ENCODE measurements at places on chromosomes 2 and 18.

DNA sequence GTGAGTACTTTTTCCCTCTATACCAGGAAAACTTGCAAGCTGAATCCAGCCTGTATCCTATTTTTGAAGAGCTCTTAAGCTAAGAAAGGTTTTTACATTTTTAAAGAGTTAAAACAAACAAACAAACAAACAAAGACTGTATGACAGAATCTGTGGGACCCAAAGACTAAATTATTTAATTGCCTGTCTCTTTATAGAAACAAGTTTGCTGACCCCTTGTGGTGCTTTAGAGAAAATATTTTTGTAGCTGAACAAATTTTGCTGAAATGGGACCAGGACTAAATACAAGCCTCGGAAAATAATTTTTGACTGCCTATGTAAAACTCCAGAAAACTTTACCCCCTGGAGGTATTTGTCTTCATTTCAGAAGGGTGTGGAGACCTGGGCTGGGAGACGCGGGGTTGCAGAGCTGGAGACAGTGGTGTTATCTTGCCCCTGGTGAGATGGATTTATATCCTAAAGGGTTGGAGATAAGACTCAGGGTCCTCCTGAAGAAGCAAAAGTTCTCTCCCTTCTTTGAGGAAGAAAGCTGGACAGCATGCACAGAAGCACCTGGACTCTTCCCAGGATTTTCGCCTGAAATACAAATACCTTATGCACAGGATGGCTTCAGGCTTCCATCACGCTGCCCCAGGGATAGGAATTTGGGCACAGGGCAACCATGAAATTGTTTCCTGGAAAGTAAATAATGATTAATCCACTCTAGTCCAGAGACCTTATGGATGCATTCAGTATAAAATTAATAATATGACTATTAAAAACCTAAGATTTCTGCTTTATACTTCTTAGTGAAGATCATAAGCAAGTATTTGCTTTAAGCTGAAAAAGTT is 54.3 kb downstream of the TMX3 start:
- DNase-seq: no peak

DNA sequence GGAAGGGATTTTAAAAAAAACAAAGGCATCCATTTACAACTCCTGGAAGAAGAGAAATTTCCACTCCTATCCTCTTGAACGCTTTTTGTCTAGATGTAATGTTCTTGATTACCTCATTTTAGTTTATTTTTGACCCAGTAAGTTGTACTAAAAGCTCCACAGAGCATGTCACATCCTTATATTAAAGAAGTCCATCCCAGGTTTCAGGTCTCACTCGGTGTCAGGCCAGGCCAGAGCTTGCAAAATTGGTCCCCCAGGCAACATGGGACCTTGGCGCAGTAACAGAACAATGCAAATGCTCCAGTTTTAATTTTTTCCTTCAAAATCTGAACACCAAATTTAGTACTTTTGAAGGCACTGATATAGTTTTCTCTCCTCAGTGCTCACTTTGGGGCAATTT is 218.4 kb upstream of the REV1 start:
- DNase-seq: no peak

DNA sequence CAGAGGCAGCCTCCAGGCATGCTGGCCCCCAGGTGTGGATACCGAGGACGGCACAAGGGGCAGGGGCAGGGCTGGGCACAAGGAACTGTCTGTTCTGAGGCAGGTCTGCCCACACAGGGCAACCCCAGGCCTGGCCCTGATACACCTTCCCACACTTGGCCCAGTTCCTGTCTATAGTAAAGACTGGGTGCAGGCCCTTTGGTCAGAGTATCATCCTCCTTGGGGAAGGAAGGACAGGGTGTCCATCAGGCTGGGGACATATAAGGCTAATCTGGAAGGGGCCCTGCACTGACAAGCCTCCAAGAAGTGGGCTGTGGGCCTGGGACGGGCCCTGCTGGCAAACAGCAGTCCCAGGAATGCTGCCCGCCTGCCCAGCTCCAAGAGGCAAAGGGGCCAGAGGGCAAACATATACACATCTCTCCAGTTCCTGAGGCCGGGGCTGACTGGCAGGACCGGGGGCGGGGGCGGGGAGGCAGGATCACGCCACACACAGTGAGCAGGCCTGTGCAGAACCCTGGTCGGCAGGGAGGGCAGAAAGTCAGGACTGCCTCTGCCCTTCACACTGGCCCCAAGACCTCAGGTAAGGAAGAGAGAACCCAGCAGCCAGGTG is 18.9 kb downstream of the SDC1 start:
- DNase-seq: no peak

DNA sequence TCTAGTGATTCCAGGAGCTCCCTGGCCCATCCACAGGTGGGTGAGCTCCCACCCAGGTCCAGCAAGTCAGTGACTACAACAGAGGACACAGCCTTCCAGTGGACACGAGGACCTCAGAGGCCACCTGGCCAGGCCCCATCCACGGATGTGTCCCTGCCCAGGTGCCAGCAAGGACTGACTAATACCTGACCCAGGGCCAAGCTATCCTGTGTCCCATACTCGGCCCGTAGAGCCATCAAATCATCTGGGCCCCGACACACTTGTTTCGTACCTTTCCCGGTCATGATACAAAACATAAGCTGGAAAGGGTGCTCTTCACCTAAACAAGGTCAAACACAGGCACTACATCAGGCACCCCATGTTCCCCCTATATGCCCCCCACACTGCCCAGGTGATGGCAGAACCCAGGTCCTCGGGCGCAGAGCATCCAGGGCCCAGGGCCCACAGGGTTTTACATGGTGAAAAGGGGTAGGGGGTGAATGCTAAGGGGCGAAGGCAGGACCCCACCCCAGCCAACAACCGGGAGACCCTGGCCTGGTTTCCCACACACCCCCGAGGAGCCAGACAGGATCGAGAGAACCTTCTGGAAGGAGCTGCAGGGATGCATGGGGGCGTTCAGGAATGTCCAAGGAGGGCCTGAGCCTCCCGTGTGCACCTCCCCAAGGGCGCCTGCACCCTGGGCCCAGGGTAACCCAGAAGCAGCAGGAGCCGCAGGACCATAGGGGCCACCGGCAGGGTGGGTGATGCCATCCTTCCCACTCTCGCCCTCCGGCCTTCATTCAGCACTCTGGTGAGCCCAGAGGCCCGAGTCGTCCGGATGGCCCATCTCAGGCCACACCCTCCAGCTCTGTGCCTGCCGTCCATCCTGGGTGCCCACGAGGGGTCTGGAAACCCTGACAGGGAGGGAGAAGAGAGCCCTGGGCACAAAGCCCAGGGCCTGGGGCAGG is 94.3 kb downstream of the HDAC4 start:
- no peak for DNase-seq

GRCh38 chr18:74528478-74528877 is 5.8 kb upstream of the CNDP1 start:
- no peak for DNase-seq

DNA sequence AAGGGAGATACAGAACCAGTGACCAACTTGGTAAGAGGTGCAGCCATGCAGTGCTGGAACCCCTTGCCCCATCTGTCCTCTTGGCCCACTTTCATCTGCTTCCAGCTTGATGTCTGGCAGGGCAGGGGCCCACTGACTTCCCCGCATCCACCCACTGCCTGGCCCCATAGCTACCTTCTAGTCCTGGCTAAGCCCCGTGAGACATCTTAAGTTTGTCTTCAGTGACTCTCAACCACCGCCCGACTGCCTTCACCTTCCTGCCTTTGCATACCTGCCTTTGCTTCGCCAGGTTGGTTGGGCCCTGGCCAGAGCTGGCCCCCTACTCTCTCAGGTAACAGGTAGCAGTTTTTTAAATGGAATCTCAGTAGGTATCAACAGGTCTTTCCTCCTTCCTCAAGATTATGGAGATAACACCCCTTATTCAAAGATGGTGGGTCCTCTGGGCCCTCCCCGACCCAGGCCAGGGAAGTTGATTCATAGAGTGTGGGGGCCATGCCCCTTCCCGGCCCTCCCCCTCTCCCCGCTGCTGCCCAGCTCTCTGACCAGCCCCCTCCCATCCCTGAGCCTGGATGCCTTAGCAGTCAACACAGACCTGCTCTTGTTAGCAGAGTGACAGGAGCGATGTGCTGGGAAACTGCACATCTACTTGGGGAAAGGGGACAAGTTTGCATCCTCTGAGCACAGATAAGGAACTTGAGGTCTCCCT is 2.8 kb downstream of the ARID5A start:
- DNase-seq: no peak

DNA sequence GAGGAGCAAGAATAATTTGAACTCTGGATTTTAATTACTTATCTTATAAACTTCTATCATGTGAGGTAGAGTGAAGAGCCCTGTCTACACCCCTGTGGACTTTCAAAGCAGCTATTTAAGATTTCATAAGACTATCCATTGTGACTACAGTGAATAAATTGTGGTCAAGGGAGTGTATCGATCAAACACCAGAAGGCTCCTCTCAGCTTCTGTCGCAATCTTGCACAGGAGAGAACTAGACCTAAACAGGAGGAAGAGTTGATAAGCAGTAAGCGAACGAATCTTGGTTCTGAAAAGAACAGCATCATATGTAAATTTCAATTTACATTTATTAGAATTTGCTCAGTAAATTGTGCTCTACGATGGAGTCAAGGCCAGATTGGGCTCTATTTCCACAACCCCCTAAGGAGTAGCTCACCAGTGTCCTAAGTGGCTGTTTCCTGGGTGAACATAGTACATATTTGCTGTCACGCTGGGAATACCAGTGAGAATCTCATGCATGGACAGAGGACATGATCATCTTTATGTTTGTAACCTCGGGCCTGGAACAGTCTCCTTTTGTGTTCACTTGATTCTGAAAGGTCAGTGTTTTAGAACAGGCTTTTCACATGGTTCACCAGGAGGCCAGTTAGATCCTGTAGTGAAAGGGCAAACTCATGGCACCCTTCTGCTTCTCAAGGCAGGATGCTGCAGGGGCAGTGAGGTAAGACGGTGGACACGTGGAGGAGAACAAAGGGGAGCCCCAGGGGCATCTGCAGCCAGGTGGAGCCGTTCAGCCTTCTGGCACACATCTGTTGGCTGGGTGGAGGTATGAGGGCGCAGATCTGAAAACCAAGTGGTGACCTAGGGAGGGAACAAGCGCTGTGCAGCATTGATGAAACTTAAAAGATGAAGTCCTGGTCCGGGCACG is 33.3 kb downstream of the NPAS2 start:
- DNase-seq: no peak

- no peak for DNase-seq
Observed at GRCh38 chr2:230798769-230799399, 65.9 kb upstream of the ITM2C start.

GRCh38 chr2:170679607-170680079 is 35.5 kb upstream of the SP5 start:
- no peak for DNase-seq

DNA sequence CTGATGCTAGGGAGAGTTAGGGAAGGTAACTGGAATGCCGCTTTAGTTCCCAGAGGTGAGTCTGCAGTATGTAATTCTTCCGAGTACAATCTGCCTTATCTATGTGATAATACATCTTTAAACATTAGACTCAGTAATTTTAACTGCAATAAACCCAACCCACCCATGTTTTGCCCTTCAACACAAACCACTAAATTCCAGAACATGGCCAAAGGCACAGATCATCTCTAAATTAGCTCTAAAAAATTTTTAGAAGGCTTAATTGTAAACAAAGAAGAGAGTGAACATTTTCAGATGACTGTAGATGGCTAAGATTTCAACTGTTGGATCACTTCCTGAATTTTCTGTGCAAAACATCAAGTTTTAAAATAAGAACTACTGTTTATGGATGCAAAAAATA is 488.7 kb upstream of the ID2 start:
- DNase-seq: no peak

DNA sequence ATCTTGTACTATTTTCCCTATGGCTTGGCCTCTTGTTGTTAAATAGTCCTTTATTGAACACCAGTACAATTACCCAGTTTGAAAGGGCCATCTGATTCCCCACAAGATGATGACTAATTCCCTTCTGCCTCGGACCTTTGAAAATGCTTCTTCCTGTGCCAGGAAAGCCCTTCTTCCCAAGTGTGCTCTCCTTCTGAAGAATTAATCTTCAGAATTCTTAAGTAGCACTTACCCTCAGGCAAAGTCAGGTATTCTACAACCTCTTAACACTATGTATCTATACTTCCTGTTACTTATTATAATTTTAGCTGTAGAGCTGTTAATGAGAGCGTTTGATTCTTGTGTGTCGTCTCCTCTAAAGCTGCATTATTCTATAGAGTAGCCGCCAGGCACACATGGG is 28.6 kb upstream of the MEX3C start:
- DNase-seq: no peak

- DNase-seq: no peak
Observed at GRCh38 chr2:12110481-12110880, 364.0 kb downstream of the LPIN1 start.

DNA sequence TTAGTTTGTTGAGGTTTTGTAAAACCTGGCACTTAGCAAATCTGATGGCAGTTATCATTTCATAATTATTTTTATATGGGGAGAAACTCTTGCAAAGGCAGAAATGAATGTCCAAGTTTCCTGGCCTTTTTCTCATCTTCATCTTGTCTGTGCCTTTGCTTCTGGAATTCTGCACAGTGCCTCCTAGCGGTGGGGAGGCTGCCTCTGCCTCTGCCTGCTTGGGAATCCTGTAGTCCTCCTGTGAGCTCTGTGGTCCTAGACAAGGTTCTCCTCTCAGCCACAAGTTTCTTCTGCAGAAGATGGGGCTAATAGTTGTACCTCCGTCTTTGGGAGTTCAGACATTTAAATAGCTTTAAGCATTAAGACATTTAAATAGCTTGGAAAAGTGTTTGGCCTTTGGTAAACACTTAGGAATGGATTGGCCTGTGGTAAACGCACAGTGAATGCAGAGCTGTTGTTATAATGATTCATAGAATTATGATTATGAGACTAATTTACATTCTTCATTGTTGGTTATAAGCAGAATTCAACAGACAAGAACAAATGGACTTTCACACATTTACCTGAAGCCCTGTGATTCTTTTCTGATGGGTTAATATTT is 101.2 kb downstream of the ZNF236 start:
- DNase-seq: no peak

GRCh38 chr2:241842620-241843211 is 16.0 kb downstream of the PDCD1 start:
- DNase-seq: peak; percentile 45

DNA sequence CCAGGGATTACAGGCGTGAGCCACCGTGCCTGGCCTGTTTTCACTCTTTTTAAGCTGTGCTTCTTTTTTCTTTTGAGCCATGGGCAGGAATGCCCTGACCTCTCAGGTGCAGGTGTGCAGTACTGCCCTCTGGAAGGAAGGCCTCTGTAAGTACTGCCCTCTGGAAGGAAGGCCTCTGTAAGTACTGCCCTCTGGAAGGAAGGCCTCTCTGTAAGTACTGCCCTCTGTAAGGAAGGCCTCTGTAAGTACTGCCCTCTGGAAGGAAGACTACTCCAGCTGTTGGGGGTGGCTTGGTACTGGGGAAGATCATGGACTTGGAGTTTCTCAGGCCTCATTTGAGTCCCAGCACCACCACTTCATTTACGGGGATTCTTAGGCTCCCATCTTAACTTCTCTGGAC is 248.5 kb upstream of the ID2 start:
- DNase-seq: no peak

DNA sequence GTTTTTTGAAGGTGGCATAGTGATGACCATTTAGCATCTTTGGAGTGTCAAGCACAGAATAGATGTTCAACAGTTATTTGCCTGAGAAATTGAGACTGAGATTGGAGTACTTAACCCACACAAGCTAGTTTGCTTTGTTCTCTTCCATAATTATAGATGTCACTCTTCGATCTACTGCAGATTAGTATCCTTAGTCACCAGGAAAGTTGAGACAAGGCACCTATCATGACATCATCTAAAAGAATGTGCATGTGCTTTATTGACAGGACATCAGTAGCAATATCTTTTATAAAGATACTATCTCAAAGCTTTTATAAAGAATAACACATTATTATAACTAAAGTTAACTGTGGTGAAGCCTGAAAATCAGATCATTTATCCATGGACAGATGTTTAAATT is 6.4 kb downstream of the VRK2 start:
- no peak for DNase-seq

All from activated T-cell treated with anti-CD3 and anti-CD28 coated beads for 48 hours (primary cell).